ENCODE measurements at places on chromosomes 12 and 14.

DNA sequence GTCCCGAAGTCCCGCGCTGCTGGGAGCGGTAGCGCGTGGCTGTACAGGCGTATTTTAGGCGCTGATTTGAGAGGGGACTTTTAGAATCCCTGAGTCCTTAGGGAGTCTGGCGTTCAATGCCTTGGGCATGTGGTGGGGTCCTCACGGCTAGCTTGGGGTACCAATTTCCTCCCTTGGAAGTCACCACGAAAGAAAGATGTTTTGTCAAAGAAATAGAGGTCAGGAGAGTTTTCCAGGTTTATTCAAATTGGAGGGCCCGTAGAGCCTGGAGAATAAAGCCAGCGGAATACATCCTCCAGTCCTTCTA is 63.9 kb downstream of the KLHL28 start:
- DNase-seq: no peak

- peak; percentile 44 for DNase-seq
These were observed 56.3 kb downstream of the FGD4 start for GRCh38 chr12:32455607-32456071.

DNA sequence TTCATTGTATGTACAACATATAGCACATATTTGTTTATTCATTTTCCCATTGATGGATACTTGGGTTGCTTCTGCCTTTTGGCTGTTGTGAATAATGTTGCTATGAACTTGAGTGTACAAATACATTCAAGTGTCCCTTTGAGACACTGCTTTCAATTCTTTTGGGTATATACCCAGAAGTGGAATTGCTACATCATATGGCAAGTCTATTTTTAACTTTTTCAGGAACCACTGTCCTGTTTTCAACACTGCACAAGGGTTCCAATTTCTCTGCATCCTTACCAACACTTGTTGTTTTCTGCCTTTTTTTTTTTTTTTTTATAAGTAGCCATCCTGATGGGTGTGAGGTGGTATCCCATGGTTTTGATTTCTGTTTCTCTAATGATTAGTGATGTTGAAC is 15.9 kb downstream of the RBMS2 start:
- DNase-seq: no peak

GRCh38 chr12:51056242-51056641 is 8.1 kb downstream of the LETMD1 start:
- DNase-seq: no peak

DNA sequence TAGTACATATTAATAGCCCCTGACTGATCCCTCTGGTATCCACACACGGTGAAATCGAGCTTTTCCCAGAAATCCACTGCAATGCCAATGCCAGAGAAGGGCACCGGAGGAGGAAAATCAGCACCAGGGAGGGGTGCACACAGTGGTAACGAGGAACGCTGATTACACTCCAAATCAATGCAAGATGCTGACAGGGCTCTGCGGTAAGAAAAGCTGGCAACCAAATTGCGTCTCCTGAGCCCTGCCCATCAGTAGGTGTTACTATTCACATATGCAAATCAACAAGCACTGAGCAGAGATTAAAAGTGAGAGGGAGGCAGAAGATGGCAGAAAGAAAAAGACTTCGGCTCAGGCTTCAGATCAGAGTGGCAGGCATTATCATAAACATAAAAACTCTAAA is 159.1 kb downstream of the RPS29 start:
- DNase-seq: no peak

DNA sequence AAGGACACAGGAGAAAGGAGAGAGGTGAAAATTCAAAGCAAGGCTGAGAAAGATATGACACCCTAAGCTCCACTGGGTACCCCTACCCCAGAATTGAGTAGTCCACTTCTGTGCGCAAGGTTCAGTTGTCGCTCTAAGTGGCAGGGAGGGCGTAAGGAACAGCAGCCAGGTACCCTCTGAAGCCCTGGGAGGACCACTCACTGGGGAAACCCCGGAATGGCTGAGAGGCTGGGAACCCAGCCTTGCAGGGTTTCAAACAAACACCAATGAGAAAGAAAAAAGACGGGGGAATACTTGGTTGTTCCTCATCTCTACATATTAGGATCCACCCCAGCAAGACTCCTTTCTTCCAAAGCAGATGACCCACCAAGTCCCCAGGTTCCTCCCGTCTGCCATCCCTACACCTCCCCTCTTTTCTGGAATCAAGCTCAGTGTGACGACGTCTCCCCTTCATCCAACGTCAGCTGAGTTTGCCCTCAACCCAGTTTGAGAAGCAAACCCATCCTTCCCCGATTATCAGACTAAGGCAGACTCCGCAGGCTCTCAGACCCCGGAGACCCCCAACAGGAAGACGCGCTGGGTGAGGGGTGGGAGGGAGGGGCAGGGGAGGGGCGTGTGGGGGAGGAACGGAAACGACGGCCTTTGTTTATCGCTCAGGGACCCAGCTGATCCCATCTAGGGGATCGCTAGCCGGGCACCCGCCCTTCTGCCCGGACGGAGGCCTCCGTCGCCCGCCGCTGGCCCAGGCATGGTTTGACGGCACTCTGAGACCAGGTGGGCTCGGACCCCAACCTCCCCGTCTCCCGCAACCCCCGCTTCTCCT is 795 bp downstream of the LMBR1L start:
- DNase-seq: no peak

DNA sequence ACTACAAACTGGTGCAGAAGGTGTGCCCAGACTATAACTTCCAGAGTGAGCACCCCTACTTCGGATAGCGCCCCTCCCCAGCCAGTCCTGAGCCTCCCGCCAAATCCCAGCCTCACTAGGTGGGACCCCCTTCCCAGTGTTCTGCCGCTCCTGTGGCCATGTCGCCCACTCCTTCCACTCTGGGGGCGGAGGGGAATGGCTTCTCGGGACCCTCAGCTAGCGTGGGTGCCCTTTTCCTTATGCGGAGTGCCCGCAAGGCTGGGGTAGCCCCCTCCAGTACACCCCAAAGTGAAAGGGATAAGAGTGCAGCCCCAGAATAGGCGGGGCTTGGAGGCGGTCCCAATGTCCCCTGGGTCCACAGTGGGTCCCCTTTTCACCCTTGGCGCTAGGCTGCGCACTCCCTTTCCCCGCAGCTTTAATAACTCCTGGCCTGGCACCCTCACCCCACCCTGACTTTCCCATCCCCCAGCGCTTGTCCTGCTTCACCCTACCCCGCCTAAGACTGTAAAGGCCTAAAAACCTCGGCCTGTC is 3.8 kb upstream of the SHMT2 start:
- no peak for DNase-seq

DNA sequence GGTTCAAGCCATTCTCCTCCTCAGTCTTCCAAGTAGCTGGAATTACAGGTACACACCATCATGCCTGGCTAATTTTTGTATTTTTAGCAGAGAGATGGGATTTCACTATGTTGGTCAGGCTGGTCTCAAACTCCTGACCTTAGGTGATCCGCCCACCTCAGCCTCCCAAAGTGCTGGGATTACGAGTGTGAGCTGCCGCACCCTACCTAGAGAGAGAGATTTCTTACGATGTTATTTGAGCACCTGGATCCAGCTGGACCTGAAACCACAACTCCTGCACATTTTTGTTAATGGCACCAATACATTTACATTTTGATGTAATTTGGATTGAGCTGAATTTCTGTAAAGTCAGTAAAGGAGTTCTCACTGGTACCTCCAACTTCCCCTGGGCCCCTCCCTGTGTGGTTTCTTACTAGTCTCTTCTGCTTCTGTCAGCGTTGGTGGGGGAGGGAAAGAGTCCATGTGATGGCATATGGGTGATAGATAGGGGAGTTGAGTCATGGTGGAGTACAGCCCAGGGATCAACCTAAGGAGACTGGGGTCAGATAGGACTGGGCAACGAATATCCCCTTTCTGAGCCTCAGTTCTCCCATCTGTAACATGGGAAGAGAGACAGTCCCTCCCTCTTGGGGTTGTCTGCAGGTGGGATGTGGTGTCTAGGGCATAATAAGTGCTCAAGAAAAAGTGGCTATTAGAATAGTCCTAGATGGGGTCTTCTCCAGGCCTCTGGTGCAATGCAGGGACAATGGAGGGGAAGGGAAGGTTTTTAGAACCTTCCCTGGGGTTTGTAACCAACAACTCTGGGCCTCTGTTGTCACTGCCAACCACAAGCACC is 83.3 kb upstream of the MED13L start:
- DNase-seq: no peak

GRCh38 chr12:103947871-103948555 is 17.7 kb upstream of the TDG start:
- no peak for DNase-seq

DNA sequence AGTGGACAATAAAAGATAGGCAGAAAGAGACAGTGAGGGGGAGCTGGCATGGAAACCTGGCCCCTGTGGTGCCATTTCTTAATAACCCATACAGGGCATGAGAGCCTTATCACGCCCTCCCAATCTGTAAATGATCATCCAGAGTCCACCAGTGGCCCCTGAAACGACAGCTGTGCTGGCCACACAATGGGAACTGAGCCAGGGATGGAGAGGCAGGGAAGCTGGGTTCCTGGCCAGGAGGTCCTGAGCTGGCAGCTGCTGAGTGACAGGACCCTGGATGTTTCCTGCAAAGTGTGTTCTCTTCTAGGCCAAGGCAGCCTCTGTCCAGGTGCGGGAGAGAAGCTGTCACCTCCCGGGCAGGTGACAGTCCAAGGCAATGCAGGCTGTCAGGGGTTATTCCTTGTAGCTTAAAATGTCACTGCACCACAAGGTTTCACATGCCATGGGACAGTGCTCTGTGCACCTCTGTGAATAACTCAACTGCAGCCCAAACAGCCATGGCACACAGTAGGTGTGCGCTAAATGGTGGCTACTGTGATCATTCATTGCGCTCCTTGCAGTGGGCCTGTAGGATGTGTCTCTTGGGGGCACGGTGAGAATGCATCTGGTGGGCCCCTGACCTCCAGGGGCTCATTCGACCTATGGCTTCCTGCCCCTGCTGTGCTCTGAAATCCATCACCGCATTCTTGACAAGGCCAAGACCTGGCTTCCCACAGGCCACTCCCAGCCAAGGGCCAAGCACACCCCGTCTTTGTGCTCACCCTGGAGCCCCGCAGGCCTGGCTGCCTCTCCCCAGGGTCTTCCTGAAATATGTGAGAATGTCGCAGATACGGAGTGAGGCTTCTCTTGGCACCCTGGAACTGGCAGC is 46.3 kb upstream of the BCL11B start:
- no peak for DNase-seq

- DNase-seq: no peak
These were observed 152.3 kb downstream of the DIO2 start for GRCh38 chr14:80059041-80059440.

DNA sequence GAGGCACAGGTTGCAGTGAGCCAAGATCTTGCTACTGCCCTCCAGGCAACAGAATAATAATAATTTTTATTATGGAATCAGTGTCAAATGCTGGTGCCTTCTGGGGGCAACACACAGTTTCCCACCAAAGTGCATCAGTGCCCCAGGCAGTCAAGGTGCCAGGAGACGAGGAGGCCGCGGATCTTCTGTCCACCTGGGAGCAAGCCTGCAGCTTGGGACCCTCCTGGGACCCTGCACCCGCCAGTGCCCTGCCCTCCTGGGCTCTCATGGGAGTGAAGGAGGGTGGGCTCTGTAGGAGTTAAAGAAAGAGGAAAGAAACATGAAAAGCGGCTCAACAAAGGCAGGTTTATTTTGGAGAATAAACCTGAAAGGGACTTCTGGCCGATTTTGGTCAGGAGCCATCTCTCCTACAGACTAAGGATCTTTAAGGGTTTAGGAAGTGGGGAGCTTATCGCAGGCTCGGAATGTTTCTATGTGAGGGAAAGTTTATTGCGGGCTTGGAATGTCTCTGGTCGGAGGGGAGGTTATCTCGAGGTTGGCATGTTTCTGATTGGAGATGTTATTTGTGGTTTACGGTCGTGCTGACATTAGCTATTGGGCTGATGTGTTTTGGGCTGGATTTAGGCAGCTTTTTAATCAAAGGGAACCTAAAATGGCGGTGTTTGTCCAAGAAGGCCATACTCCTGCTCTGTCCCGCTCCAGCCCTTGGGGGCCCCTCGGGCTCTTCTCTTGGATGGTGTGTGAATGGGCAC is 1.1 kb upstream of the ASPG start:
- DNase-seq: no peak

GRCh38 chr12:104582739-104583138 is 126.0 kb downstream of the CHST11 start:
- DNase-seq: no peak

DNA sequence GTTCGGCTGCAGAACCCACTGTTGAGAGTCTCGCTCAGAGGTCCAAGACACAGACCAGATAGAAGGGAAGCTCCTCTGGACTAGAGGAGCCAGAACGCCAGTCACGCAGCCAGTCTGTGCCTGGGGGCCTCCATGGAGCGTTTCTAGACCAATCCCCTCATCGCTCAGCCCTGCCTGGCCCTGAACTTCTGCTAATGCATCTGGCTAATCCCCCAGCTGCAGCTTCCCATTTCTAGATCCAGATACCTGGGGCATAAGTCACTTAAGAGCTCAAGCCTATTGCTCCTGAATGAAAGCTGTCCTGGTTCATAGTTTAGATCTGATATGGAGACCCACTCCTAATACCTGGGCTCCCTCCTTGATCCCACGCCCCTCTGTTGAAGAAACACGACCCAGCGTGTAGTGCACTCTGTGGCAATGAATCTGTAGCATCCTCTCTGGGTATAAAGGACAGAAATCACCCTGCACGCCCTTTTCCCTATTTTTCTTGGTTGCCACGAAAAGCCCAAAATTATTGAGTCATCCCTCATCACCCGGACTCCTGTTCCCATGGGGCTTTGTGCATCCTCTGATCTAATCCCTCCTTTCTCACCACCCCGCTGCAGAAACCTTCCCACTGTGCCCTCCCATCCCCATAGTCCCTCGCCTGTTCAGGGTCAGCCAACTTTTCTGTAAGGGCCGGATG is 341.6 kb upstream of the FKBP4 start:
- no peak for DNase-seq

DNA sequence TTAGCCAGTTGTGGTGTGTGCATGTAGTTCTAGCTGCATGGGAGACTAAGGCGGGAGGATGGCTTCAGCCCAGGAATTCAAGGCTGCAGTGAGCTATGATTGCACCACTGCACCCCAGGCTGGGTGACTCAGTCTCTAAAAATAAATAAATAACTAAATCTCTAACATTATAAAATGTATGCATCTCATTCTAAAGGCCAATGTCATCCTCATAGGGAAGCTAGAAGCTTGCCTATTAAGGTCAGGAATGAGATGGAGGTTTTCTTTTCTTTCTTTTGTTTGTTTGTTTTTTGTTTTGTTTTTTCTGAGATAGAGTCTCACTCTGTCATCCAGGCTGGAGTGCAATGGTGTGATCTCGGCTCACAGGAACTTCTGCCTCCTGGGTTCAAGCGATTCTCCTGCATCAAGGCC is 48.8 kb upstream of the PAPLN start:
- no peak for DNase-seq

DNA sequence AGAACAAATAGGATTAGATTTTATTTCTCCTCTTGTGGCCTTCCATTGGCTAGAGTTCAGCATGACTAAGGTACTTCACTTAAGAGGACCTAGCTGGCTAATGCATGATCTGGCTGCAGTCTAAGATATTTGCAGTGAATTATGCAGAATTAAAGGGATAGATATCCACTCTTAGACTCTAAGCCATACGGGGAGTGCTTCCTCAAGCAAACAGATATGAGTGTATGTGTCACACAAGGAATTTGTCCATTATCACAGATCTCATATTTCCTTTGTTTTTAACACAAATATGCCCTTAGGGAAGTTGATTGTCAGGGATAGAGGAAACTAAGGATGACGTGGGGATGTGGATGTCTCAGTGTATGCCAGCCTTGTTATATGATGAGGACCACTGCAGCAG is 88.1 kb upstream of the DHRS4 start:
- no peak for DNase-seq
